ENCODE measurements at places on chromosomes 6 and 20.

DNA sequence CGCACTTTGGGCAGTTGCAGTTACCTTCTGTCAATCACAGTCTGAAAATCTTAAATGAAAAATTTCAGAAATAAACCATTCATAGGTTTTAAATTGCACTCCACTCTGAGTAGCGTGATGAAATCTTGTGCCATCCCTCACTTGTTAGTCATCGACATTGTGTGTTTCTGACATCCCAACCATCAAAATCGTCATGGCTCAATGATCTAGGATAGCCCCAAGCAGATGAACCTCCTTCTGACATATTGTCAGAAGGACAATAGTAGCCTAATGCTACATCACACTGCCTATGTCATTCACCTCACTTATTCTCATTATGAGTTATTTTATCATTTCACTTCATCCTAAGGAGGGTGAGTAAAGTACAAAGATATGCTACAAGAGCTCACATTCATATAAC lies 284.8 kb downstream of the PTPRK start:
- no peak for DNase-seq

DNA sequence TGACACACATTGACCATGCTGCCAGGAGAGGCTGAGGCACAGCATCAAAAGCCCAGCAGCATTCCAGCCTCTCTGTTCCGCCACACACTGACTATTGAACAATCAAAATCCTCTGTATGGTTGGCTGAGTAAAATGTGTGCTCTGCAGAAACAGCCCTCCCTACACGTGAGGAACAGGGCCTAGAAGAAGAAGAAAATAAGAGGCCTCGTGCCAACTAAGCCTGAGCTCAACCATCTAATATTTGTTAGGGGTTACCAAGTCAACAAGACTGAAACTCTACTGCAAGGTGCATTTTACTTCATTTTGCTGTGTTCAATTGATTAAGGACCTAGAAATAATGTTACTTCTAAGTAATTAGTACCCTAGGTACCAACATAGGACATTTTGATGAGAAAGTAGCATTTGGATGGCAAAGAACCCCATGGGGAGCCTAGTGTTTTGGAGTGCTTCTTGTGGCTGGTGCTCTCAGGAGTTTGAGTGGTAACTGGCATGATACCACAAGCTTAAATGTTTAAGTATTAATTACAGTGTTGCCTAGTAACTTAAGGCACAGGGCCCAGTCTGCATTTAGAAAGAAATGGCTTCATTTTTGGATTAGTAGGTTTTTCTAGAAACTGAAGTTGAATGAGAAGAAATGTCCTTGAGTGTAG lies 146.6 kb upstream of the PLN start:
- no peak for DNase-seq

- no peak for DNase-seq
These were observed 120.2 kb upstream of the CLDN20 start for GRCh38 chr6:155143578-155144106.

- no peak for DNase-seq
These were observed 43.7 kb downstream of the CDC5L start for GRCh38 chr6:44431118-44431725.

DNA sequence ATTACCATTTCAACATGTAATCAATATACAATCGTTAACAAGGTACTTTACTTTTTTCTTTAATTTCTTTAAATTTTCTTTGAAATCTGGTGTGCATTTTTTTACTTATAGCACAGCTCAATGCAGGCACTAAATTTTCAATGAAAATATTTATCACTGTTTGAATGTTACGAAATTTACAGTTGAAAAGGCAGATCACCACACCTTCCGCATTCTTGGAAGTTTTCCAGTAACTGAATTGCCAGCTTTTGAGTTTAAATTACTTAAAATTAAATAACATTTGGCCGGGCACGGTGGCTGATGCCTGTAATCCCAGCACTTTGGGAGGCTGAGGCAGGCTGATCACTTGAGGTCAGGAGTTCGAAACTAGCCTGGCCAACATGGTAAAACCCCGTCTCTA lies 309.9 kb downstream of the BMP7 start:
- no peak for DNase-seq

GRCh38 chr6:14290772-14291330 lies 173.3 kb downstream of the CD83 start:
- DNase-seq, result no peak

DNA sequence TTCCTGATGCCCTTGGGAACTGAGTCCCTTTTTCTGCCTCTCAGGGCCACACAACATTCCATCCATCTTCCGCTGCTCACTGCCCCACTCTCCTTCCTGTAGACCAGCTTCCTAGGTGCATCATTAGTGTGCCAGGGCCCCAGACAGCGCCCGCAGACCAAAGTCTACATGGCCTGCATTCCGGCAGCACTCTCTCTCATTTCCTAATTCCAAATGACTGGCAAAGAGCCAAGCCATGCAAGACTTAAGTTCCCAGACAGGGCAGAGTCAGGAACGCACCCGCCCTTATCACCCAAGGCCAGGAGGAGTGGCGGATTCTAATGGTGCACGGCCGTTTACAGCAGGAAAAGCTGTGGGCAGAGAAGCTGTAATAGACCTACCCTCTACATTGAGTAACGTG lies 159.8 kb upstream of the ARID1B start:
- DNase-seq, result no peak

- DNase-seq, result no peak
These were observed 704.9 kb upstream of the CITED2 start for GRCh38 chr6:140079328-140079727.

DNA sequence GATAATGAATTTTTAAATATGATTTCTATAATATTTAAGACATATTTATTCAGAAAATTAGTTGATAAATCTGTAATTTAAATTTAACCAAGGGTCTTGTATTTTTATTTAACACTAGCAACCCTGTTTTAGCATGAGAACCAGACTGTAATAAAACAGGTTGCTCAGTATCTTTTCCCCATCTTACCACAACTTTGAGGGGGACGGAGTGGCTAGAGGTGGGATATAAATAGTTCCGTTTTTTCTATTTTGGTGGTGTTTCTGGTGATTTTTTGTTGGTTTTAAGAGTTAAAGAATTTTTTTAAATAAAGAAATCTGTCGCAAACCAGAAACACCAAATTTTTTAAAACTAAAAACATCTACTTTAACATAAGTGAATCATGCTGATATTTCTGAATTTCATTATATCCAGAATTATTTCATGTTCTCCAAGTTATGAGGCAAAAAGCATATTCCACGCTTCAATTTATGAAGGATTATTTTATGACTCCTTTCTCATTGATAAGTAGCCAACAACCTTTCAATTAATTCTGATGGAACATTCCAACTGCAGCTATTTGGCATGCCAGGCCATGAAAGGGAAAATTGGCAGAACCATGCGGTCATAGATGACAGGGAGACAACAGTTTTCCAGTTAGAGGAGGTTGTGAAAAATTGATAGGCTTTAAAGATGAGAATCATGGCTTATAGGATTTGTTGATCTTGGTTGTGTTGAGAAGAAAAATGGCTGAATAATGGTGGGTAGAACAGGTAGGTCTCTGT lies 151.9 kb upstream of the CARMIL1 start:
- DNase-seq, result no peak

DNA sequence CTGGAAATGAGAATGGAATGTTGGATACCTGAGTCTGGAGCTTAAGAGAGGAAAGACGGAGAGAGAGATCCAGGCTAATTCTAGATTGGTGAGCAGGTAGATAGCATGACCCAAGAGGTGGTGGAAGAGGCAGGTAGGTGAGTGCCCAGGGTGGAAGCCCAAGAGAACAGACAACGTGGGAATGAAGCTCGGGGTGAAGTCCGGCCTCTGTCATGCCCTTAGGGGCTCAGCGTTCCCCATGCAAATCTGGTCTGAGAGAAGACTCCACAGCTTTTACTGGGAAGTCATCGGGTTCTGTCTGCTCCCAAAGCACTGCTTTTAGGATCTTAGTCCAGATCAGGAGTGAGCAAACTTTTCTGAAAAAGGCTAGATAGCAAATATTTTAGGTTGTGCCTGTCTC lies 3.6 kb downstream of the NELFCD start:
- no peak for DNase-seq

DNA sequence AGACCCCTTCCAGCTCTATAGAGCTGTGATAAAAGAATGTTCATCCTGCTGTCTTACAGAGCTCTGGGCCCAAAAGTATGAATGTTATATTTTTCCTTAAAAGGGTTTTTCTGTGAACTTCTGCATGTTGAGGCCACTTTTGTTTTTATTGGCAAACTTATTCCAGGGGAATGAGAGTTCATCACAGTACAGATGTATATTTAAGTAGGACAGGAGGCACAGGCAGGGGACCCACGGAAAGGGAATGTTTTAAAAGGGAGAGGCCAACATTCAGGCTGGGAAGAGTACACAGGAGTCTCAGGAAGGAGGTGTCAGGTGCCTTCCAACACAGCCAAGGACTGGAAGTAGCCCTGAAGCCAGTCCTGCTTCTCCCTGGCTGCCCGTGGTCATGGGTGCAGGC lies 148.4 kb downstream of the EYA2 start:
- DNase-seq, result no peak

DNA sequence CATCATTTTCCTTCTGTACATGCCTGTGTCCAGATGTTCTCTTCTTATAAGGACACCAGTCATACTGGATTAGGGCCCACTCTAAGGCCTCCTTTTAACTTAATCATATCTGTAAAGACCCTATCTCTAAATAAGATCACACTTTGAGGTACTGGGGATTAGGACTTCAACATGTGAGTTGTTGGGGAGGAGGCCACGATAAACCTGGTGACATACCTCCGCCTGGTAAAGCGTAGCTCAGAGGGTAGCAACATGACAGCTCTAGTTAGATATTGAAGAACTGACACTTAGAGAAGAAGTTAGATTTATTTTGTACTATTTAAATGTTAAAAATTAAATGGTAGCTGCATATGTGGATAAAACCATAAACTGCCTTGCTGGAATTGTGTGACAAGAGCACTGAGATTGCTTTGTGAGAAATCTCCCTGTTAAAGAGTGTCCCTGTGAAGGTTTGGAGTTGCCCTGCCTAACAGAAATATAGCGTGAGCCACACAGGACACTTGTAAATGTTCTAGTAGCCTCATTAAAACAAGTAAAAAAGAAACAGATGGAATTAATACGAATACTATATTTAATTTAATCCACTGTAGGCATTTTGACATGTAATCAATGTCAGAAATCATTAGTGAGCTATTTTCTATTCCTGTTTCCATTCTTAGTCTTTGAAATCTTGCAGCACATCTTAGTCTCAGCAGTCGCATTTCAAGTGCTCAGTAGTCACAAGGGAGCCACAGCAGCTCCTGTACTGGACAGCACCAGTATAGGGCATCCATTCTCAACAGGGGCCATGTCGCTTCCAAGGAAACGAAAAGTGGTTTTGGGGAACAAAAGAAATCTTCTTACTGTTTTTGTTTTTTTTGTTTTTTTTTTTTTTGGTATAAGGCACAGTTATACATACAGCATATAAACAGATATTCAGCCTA lies 13.4 kb downstream of the PLCB1 start:
- no peak for DNase-seq

DNA sequence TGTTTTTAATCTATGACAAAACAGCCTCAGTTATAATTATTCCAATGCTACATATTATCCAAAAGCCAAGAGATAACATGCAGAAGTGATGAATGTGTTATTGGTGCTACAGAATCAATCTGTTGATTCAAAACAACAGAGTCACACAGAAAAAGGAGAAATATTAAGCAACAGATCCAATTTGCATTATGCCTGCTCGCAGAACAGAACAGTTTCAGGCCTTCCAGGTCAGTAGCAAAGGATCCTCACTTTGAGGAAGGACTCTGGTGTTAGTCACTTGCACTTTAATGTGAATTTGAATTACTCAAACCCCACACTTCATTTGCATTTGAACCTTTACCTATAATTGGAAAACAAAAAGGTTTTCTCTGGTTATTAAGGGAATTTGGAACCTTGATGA lies 198.6 kb upstream of the NT5E start:
- DNase-seq, result no peak

DNA sequence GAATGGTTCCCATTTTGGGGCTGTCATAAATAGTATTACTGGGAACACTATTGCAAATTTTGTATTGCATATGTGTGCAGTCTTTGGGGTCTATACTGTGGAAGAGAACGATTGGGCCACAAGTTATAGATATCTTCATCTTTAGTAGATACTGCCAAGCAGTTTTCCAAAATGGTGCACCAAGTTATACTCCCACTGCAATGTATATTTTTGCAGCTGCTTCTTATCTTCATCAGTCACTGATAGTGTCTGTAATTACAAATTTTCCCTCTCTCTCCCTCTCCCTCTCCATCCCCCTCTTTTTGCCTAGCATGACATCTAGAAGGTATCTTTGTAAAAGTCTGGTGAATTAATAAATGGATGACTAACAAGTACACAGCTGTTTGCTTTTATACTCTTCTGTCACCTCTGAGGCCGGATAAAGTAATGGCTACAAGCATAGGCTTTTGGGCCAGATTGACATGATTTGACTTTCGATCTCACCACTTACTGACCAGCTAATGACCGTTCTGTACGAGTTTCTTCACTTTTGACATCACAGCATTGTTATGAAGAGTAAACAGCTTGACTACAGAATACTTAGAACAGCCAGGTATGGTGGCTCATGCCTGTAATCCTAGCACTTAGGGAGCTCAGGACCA lies 113.3 kb upstream of the SLC2A12 start:
- DNase-seq, result no peak

- no peak for DNase-seq
These were observed 165.4 kb downstream of the TAF4 start for GRCh38 chr20:61900011-61900944.

- DNase-seq, result no peak
These were observed 12.9 kb upstream of the WFDC2 start for GRCh38 chr20:45456632-45457031.

- no peak for DNase-seq
These were observed 384.6 kb downstream of the PKHD1 start for GRCh38 chr6:51702851-51703250.

- DNase-seq, result no peak
These were observed 9.4 kb downstream of the OR12D1 start for GRCh38 chr6:29424168-29424567.

- DNase-seq, result no peak
These were observed 256.7 kb downstream of the CLIC5 start for GRCh38 chr6:45758787-45759471.

- no peak for DNase-seq
These were observed 171.6 kb downstream of the UBE3D start for GRCh38 chr6:82893889-82894652.

DNA sequence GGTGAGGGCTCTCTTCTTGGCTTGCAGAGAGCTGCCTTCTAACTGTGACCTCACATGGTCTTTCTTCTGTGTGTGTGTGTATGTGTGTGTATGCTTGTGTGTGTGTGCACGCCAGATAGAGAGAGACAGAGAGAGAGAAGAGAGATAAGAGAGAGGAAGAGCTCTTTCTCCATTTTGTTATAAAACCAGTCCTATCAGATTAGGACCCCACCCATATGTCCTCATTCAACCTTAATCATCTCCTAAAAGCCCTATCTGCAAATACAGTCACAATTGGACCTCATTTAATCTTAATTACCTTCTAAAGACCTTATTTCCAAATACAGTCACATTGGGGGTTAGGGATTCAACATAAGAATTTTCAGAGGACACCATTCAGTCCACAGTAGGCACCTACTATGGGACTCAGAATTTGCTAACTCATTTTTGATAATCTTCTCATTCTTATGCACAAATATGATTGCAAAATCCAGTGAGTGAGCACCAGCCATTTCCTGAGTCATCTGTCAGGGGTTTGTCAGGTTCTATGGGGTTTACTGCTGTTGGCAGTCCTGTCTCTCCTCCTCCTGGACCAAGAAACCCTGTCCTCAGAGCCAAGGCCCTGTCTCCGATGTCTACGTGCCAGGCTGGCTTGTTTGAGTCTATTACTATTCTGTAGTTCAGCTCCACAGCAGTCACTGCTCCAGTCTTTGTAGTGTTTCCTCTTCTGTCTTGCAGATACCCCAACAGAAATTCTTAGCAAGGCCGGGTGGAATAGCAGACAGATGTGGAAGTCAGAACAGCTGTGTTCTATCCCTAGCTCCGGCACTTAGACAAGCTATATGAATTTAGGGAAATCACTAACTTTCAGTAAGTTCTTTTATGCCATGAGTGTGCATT lies 59.0 kb upstream of the FAM184A start:
- no peak for DNase-seq
